ENCODE measurements at places on chromosomes 2 and 18. TPM values are rescaled to one million over a fixed set of nuclear protein-coding genes. Genes with fewer than 3 reads are reported as not detected.

Gene ANKRD30B
- total RNA-seq, result under 0.01 TPM

Gene RTP5
- not detected for total RNA-seq

Gene ACKR3
- total RNA-seq, result 16.8 TPM

Gene NGEF
- 0.17 TPM for total RNA-seq

Gene NTSR2
- not detected for total RNA-seq

Gene MAP3K19
- not detected for total RNA-seq

Gene C2orf66
- total RNA-seq, result 0.14 TPM

Gene FOXD4L1
- 0.17 TPM for total RNA-seq

Gene COL4A3
- total RNA-seq, result under 0.01 TPM

Gene PKDCC
- total RNA-seq, result 2.6 TPM

Gene CPS1
- total RNA-seq, result 0.85 TPM

Gene UGT1A10
- total RNA-seq, result not detected

Gene DOK6
- 1.0 TPM for total RNA-seq

Gene PSMA8
- total RNA-seq, result not detected

Gene GPAT2
- 30.9 TPM for total RNA-seq

Gene ASNSD1
- 73.2 TPM for total RNA-seq

Gene PMAIP1
- total RNA-seq, result 14.3 TPM

Gene TRABD2A
- 1.4 TPM for total RNA-seq

Gene EFR3B
- total RNA-seq, result 1.3 TPM

Gene DNAJC5G
- total RNA-seq, result 2.7 TPM

Gene DSC2
- 0.17 TPM for total RNA-seq

Gene ZNF804A
- 0.05 TPM for total RNA-seq

Gene CYP26B1
- 0.60 TPM for total RNA-seq

Gene FRZB
- 0.68 TPM for total RNA-seq

Gene SERPINB11
- total RNA-seq, result not detected

Gene NMUR1
- total RNA-seq, result 0.05 TPM

Gene SKA1
- 18.0 TPM for total RNA-seq

Gene WIPF1
- total RNA-seq, result 14.1 TPM

Gene CKAP2L
- 2.4 TPM for total RNA-seq

Gene STARD6
- total RNA-seq, result not detected

Gene DYSF
- 145 TPM for total RNA-seq

Gene FAP
- total RNA-seq, result 1.8 TPM

Gene GPR75
- 1.6 TPM for total RNA-seq
